ENCODE measurements at places on chromosomes 4 and X.
A peak's percentile ranks its signal among the peaks of the same experiment; 100 is the strongest.

GRCh38 chrX:134006484-134007161 is 21.2 kb upstream of the GPC3 start:
- DNase-seq, result no peak

DNA sequence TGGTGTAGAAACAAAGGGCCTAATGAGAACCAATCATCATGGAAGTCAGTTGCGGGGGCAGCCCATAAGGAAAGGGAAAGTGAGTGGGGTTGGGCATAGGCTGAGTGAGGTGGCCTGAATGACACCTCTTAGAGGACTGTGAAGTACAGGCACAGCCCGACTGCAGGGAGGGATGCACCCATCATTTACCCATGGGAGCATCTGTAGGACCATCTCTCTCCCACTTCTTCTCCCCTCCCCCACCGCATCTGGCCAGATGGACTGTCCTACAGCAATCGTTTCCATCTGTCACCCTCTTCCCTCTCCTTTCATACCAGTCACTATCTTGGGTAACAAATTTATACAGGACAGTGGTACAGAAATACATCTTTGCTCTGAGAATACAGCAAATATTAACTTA is 4.2 kb downstream of the STBD1 start:
- DNase-seq, result no peak

- DNase-seq, result no peak
These were observed 10.1 kb upstream of the STIM2 start for GRCh38 chr4:26850528-26850927.

DNA sequence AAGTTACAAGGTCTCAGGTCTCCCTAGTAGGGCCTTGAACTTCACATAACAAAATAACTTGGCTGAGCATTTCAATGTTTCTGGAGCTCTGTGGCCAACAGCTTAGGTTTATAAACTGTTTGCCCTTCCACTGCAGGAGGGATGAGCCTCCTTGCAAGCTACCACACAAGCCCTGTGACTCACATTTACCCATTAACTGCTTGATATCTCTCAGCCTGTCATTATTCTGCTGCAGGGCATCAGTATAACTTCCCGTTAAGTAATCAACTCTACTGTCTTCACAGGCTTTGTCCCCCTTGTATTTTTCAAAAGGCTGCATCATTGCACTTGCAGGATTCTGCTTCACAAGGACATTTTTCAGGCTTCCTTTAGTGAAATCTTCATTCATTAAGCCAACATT is 151.7 kb upstream of the CXCL13 start:
- no peak for DNase-seq

DNA sequence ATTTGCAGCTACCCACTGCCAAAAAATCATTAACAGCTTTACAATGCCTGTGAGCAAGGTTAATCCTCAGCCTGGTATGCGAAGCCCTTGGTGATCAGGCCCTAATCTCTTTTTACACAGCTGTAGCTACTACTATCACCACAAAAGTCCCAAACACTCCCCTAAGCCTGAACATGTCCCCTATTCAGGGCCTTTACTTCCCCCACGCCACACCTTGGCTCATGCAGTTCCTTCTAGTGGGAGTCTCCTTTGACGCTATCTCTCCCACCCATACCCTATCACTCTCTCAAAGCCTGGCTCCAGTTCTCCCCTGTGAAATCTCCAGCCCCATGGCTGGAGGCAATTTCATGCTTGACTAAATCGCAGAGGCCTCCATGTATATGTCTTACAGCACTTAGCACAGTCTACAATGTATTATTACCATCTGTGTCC is 90.6 kb upstream of the CBR4 start:
- DNase-seq, result no peak

GRCh38 chrX:69556060-69557011 is 52.2 kb downstream of the NALF2 start:
- no peak for DNase-seq

GRCh38 chr4:171891038-171891437 is 77.8 kb downstream of the GALNTL6 start:
- no peak for DNase-seq

- DNase-seq, result peak; percentile 77
These were observed at the start of gene CASK for GRCh38 chrX:41923211-41923977. Gene CASK (minus strand): TSS chrX:41923554. CDS start chrX:41922988, 566 bp downstream.

DNA sequence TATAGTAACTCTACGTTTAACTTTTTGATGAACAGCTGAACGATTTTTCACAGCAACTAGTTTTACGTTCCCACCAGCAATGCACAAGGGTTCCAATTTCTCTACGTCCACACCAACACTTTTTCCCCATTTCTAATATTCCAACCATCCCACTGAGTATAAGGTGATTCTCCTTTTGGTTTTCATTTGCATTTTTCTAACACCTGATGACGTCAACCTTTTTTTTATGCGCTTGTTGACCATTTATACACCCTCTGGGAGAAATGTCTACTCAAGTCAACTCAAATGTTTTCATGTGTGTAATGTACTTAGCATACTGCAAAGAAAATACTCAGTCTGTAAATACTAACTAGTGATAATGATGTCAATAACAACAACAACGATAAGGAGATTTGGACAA is 177.2 kb upstream of the TENM3 start:
- DNase-seq, result no peak

DNA sequence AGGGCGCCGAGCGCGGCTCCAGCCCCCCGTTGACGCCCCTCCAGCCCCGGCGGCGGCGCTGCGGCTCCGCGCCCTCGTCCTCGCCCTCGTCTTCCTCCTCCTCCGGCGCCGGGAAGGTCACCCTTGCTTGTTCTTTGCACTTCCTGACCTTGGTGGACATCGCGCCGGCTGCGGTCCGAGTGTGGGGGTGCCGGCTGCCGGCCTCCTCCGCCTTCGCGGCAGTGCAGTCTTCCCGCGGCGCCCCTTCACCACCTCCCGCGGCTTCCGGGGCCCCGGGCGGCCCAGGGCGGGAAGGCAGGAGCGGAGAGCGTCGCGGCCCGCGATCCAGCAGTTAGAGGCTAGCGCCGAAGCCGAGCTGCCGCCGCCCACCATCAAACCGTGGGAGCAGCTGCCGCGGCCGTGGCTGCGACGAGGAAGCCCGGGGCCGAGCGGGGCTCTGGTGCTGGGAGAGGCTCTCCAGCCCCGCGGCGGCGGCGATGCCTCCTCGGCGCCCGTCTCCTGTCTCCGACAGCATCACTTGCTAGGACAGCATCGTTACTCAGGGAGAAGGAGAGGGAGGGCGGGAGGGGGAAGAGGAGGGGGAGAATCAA is at the start of gene TRPC3:
TRPC3 (minus strand) TSS at position 540 of the 590 bp plus-strand sequence; CDS start at position 160, 380 bp downstream.
- peak; percentile 6 for DNase-seq

DNA sequence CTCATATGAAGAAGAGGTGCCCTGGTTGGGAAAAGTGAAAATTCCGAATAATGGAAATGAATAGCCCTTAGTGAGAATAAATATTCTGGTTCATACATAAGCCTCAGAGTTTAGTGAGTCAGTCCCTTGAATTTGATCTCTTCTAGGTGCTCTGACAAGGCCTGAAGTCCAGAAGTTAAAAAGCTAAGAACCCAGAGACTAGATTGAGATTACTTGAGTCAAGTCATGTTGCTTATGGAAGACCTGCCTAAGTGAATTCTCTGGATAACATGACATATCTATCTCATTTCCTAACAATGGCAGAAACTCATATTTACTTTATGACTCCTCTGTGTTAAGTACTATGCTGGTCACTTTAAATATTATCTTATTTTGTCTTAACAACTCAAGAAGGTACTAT is 10.5 kb upstream of the PRSS48 start:
- no peak for DNase-seq

- DNase-seq, result no peak
These were observed 1383.0 kb upstream of the TENM3 start for GRCh38 chr4:180860089-180860720.

GRCh38 chr4:128661479-128661878 is 148.0 kb upstream of the JADE1 start:
- DNase-seq, result no peak

GRCh38 chr4:3803475-3803847 is 37.3 kb downstream of the ADRA2C start:
- no peak for DNase-seq
